ENCODE measurements at places on chromosomes 3 and 15. TPM values are rescaled to one million over a fixed set of nuclear protein-coding genes. Genes with fewer than 3 reads are reported as not detected.

GPR62 gene
- total RNA-seq: not detected

DNA sequence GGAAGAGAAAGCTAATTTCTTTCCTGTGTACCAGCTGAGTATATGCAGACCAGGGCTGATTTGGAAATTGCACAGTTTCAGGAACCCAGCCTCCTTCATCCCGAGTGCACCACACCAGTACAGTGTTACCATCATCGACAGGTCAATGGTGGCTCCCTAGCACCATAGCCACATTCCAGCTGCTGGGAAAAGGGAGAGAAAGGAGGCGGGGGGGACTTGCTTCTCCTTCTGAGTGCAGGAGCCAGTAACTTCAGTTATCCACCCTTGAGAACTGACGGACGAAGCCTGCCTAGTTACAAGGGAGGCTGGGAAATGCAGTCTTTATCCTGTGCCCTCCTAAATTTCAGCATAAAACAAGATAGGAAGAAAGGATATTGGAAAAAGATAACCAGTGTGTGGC, 129.7 kb upstream of the PRICKLE2 start:
- H3K4me3 ChIP-seq: no peak overlapping the region
- no peaks in the 10 kb centered on the region for H3K27me3 ChIP-seq
- peaks cover 11% of the 10 kb centered on the region for H3K4me1 ChIP-seq
- H3K27ac ChIP-seq: no peak overlapping the region
- no peak for DNase-seq

MEIS2 gene
- total RNA-seq: not detected

SNTN gene
- total RNA-seq: not detected

GRCh38 chr3:174659511-174659910, 199.6 kb upstream of the NAALADL2 start:
- no peaks in the 10 kb centered on the region for H3K27me3 ChIP-seq
- H3K4me3 ChIP-seq: no peak overlapping the region
- no peaks in the 10 kb centered on the region for H3K36me3 ChIP-seq

DNA sequence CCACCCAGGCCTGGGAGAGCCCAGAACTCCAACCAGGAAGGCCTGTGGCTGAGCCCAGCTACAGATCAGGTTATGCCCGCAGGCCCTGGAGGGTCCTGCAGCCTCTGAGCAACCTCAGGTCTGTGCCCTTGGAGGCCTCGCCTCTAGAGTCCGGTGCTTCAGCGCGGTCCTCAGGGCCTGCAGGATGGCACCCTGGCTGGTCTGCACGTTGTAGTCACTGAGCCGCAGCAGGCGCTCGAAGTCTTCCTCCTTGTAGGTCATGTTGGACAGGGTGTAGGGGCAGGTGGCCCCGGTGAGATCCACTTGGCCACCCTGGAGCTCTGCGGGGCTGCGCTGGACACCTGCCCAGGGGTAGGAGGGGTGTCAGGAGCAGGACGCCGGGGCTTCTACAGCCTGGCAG, 25.8 kb downstream of the PLA2G4D start:
- H3K4me1 ChIP-seq: no peaks in the 10 kb centered on the region
- peaks cover 7% of the 10 kb centered on the region for H3K36me3 ChIP-seq
- H3K27ac ChIP-seq: no peak overlapping the region
- H3K27me3 ChIP-seq: peaks cover 16% of the 10 kb centered on the region

GRCh38 chr15:70245932-70246622, 148.4 kb upstream of the TLE3 start:
- H3K4me3 ChIP-seq: no peak overlapping the region
- no peaks in the 10 kb centered on the region for H3K36me3 ChIP-seq
- H3K27me3 ChIP-seq: no peaks in the 10 kb centered on the region
- peaks cover 24% of the 10 kb centered on the region for H3K4me1 ChIP-seq
- H3K27ac ChIP-seq: no peak overlapping the region

DNA sequence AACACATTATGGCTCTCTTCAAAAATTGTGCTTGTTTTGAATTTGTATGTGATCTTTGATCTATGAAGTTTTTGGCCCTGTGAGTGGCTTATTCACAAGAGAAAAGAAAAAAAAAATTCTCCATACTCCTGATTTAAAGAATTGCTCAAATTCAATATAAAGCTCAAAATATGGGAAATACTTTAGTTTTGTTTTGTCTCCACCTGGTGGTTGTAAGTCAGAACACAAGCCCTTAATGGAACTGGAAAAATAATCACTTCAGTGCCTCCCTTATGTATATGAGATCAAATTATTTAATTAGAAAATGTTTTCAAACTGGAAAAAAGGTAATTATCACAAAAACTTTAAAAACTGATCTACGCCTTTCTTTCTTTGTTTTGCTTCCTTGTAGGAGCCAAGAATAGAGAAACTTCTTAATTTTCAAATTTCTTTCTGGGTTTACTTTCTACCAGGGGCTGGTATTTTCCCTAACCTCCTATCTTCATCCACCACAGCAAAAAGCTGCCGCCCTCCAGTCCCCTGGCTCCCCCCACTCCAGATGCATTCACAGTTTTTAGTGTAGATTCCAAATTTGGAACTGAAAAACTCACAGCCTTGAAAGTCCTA, 50.6 kb downstream of the SERP1 start:
- H3K4me1 ChIP-seq: no peaks in the 10 kb centered on the region
- DNase-seq: no peak
- no peak overlapping the region for H3K4me3 ChIP-seq
- H3K36me3 ChIP-seq: no peaks in the 10 kb centered on the region
- no peaks in the 10 kb centered on the region for H3K27me3 ChIP-seq

DNA sequence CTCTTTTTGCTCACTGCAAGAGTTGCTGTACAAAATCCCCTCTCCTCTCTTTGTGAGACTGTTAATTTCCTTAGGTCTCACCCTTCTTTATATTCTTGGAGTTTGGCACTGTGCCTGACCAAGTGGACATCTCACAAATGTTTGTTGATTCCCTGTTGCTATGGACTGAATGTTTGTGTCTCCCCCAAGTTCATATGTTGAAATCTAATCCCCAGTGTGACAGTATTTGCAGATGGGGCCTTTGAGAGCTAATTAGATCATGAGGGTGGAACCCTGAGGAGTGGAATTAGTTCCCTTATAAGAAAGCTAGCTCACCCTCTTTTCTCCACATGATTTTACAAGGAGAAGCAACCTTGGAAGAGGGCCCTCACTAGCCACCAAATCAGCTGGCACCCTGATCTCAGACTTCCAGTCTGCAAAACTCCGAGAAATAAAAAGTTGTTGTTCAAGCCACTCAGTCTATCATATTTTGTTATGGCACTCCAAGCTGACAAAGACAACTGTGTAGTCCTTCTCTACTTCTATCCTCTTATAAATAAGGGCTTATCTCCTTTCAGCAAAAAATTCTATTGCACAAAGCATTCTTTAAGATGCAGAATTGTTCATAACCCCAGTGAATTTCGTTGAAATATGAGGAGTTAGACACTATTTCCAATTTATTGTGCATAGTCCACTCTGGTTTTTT, 65.5 kb upstream of the NPHP3 start:
- H3K36me3 ChIP-seq: no peaks in the 10 kb centered on the region
- H3K27ac ChIP-seq: no peak overlapping the region
- H3K4me1 ChIP-seq: no peaks in the 10 kb centered on the region

GOLGA6L10 gene
- 1.7 TPM for total RNA-seq

GRCh38 chr15:48828906-48829305, 18.0 kb upstream of the CEP152 start:
- DNase-seq: no peak
- peaks cover 4% of the 10 kb centered on the region for H3K4me1 ChIP-seq
- H3K36me3 ChIP-seq: peaks cover 3% of the 10 kb centered on the region
- no peak overlapping the region for H3K4me3 ChIP-seq

HHLA2 gene
- 0.86 TPM for total RNA-seq

SCN10A gene
- not detected for total RNA-seq

GP9 gene
- total RNA-seq: not detected

DNA sequence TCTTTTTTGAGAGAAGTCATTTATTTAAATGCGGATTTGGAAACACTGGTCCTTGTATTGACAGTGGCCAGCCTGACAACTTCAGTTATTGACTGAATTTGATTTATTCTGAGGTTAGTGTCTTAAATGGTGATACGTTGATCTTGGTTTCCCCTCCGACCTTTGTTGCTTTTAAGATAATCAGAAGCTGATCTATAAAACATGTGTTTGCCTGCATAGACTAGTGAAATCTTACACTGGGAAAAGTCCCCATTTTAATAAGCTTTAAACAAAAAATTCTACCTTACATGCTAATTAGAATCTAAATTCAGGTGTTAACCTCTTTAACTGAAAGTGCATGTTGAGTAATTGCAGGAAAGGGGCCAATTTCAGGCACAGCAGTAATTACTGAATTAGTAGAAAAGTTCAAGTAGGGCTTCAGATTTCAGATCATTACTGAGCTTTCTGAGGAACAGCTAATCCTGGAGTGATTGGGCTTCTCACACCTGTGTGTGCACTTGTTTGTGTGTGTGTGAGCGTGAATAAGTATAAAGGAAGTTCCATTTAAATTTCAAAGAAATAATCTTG, 221.4 kb downstream of the SOX2 start:
- DNase-seq: no peak
- H3K4me1 ChIP-seq: no peaks in the 10 kb centered on the region
- no peak overlapping the region for H3K27ac ChIP-seq
- H3K4me3 ChIP-seq: no peak overlapping the region
- H3K36me3 ChIP-seq: no peaks in the 10 kb centered on the region
- H3K27me3 ChIP-seq: no peaks in the 10 kb centered on the region

DNA sequence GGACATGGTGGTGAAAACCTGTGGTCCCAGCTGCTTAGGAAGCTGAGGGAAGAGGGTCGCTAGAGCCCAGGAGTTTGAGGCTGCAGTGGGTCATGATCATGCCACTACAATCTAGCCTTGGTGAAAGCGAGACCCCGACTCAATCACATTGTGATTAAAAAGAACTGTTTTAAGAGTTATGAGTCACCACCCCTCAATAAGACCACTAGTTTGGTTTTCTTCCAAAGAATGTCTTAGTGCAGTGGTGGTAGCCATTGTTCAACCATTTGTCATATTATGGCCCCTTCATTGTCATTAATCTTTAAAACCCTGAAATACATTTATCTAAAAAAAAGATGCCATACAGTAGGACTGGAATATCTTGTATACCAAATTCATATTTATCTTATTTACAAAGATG, 48.8 kb downstream of the BLM start:
- H3K4me3 ChIP-seq: no peak overlapping the region
- H3K27me3 ChIP-seq: no peaks in the 10 kb centered on the region
- H3K36me3 ChIP-seq: peaks cover 47% of the 10 kb centered on the region
- H3K27ac ChIP-seq: no peak overlapping the region

GRCh38 chr3:4655145-4656045, 162.2 kb downstream of the ITPR1 start:
- no peak for DNase-seq
- no peaks in the 10 kb centered on the region for H3K27me3 ChIP-seq
- no peak overlapping the region for H3K27ac ChIP-seq
- H3K36me3 ChIP-seq: peaks cover 21% of the 10 kb centered on the region
- H3K4me1 ChIP-seq: peaks cover 4% of the 10 kb centered on the region

GRCh38 chr3:143865302-143865701, 17.0 kb upstream of the SLC9A9 start:
- no peaks in the 10 kb centered on the region for H3K27me3 ChIP-seq
- H3K27ac ChIP-seq: no peak overlapping the region
- no peak overlapping the region for H3K4me3 ChIP-seq
- H3K36me3 ChIP-seq: peaks cover 3% of the 10 kb centered on the region

DNA sequence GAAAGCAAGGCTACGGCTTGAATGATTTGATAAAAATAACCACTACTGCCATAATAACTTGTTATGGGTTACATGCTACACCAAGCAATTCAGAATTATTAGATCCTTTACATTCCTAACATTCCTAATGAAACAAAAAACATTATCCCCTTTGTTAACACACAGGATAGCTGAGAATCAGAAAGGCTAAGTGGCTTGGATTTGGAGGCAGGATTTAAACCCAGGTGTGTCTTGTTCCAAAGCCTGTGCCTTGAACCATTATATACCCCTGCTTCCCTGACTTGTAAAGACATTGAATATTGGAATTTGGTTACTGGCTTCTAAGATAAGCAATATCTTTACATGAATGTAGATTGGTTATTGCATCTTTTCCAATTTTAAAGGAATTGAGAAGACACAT, 417.1 kb upstream of the GOLIM4 start:
- H3K27ac ChIP-seq: no peak overlapping the region
- DNase-seq: no peak
- no peaks in the 10 kb centered on the region for H3K4me1 ChIP-seq
- H3K4me3 ChIP-seq: no peak overlapping the region
- H3K27me3 ChIP-seq: no peaks in the 10 kb centered on the region

GRCh38 chr3:51389423-51390183, 1.5 kb upstream of the RBM15B start:
- no peaks in the 10 kb centered on the region for H3K27me3 ChIP-seq
- no peak overlapping the region for H3K27ac ChIP-seq
- no peak overlapping the region for H3K4me3 ChIP-seq

BCL2A1 gene
- total RNA-seq: 110 TPM

DNA sequence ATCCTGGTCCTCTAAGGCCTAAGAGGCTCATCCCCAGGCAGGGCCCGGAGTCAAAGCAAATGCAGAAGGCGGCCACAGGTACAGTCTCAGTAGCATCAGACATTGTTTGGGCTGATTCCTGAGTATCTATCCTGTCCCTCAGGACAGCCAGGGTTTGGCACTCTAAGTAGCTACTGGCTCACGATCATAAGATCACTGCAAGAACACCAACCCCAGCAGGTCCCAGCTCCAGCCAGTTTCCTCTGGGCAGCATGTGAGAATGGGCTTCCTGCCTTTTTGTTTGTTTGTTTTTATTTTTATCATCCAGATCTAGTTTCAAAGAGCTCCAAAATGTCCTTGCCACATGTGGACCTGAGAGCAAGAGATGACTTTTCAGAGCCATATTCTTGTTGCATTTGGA, 32.7 kb downstream of the LRRFIP2 start:
- H3K4me1 ChIP-seq: peaks cover 29% of the 10 kb centered on the region
- H3K27ac ChIP-seq: no peak overlapping the region
- DNase-seq: no peak
- no peaks in the 10 kb centered on the region for H3K27me3 ChIP-seq
- no peak overlapping the region for H3K4me3 ChIP-seq

ALDH1A3 gene
- not detected for total RNA-seq

DNA sequence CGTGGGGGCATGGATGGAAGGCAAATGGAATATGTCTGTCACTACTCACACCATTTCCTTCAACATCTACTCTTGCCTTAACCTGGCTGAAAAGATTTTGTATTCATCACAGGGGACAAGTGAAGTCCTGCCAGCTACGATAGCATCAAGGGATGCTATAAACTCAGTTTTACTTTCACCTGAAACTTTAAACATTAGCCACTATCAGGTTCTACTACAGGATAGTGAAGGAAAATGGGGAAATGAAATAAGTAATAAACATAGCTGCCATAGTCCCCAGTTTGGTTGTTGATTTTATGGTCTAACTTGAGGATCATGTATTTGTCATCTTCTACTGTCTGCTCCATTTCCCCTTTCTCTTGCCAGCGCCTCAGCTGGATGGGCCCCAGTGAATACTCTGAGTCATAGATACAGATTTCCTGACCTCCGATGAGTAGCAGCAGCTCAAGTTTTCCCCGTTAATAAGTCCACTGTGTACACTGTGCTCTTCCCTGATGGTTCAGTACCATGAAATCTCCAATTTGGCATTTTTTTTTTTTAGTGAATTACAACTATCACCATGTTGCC, 338.2 kb upstream of the SLCO3A1 start:
- no peak overlapping the region for H3K4me3 ChIP-seq
- DNase-seq: no peak
- H3K27me3 ChIP-seq: no peaks in the 10 kb centered on the region
- H3K36me3 ChIP-seq: no peaks in the 10 kb centered on the region
- H3K4me1 ChIP-seq: no peaks in the 10 kb centered on the region

- H3K36me3 ChIP-seq: no peaks in the 10 kb centered on the region
- H3K4me3 ChIP-seq: no peak overlapping the region
- H3K27ac ChIP-seq: no peak overlapping the region
- H3K4me1 ChIP-seq: peaks cover 2% of the 10 kb centered on the region
- H3K27me3 ChIP-seq: peaks cover 3% of the 10 kb centered on the region
These were observed 19.6 kb upstream of the OR5K4 start for GRCh38 chr3:98333989-98334606.

Data from activated CD4-positive, alpha-beta memory T cell treated with anti-CD3 and anti-CD28 coated beads for 36 hours (primary cell).